ENCODE measurements at places on chromosomes 13 and 19.

- DNase-seq, result no peak
Measured at GRCh38 chr13:73467125-73467524, 408.3 kb downstream of the KLF5 start.

DNA sequence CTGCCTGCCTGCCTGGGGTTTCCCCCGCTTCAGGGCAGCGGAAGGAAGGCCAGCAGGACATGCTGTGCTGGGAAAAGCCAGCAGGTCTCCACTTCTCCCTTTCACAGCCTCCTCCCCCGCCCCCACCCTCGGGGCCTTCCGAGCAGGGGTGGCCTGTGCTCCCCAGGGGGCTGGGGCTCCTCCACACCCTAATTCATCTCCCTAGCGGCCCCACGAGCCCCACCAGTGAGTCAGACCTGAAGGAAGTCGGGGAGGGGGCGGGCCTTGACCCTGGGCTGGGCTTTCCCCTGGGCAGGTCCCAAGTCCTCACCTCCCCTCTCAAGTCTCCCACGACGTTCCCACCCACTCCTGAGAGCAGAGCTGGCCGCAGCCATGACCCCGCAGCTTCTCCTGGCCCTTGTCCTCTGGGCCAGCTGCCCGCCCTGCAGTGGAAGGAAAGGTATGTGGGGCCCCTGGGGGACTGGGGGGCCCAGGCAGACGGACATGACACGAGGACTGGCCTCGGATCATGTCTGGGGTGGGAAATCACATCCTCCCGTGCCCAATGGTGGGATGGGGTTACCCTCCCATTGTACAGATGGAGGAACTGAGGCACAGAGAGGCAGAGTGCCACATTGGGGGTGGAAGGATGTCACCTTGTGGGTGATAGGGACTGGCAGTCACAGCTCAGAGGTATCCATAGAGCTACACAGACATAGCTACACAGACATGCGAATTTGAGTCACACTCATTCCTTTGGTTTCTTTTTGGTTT lies at the start of gene EBI3:
Gene EBI3 (plus strand): TSS at position 345 of the 753 bp plus-strand sequence. CDS start 28 bp downstream, at position 373.
- DNase-seq, result no peak

- DNase-seq, result no peak
Measured at GRCh38 chr19:32558607-32559228, 22.3 kb upstream of the PDCD5 start.

DNA sequence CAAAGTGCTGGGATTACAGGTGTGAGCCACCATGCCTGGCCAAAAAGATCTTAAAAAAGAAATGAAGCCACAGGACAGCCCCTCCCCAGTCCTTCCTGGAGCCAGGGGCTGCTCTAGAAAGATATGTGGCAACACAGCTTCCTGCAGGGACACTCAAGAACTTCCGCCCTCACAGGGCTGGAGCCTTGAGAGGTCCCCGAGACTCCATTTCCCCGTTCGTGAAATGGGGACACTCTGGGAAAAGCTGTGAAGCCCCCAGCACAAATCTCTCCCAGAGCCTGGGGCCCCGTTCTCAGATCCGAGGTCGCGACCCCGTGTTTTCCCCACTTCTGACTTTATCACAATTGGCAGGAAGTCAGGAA lies 2.5 kb upstream of the GPX4 start:
- no peak for DNase-seq

- no peak for DNase-seq
Measured at GRCh38 chr13:27339299-27339698, 68.7 kb downstream of the RASL11A start.

- no peak for DNase-seq
Measured at GRCh38 chr13:46324976-46325375, 62.1 kb downstream of the RUBCNL start.

- no peak for DNase-seq
Measured at GRCh38 chr19:45809643-45810159, 5.4 kb downstream of the RSPH6A start.
